ENCODE measurements at places on chromosomes 5 and 9.

- DNase-seq = no peak
Measured at GRCh38 chr9:18184401-18184800, 289.6 kb upstream of the ADAMTSL1 start.

DNA sequence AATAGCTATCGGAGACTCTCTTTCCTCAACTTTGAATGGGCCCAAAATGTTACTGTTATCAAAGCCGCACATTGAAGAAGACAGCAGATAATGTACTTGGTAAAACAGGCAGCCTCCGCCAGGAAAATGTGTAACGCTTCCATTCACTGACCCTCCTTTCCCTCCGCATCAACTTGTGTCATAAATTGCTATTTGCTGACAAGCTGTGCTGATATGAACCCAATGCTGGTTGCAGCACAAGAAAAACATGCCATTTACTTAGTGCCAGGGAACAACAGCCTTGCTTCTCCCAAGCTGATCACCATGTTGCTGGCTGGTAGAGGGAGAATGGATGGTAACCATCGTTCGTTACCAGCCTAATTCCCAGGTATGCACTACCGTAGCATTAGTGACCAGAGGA lies 162.6 kb upstream of the PPP1R2B start:
- DNase-seq = no peak

DNA sequence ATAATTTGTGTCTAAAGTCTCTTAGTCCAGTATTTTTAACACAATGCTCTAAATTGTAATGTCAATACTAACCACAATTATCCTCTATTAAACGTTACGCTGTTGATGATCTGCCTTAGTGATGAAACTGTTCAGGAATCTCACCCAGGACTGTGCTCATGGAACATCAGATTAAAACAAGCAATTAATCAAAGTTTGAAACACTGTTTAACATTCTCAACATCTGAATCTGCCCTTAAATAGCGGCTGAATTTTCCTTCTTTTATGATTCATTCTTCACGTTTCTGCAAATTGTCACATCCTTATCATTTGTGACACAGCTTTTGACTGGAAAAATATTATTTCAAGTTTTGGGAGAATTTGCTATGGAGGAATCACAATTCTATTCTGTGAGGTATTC lies 113.8 kb downstream of the MARCHF11 start:
- DNase-seq = no peak

DNA sequence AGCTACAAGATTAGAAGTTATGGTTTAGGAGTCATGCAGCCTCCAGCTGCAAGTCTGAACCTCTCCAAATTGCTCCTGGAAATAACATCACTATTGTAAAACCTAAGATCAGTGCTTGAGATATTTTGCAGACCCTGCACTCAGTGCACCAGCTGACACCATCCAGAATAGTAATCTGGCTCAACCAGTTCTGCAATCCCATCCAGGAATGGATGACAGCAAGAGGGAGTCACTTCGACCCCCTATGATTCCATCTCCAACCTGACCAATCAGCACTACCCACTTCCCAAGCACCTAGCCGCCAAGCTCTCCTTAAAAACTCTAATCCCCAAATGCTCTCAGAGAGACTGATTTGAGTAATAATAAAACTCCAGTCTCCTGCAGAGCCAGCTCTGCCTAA lies 37.9 kb upstream of the NR4A3 start:
- DNase-seq = no peak

DNA sequence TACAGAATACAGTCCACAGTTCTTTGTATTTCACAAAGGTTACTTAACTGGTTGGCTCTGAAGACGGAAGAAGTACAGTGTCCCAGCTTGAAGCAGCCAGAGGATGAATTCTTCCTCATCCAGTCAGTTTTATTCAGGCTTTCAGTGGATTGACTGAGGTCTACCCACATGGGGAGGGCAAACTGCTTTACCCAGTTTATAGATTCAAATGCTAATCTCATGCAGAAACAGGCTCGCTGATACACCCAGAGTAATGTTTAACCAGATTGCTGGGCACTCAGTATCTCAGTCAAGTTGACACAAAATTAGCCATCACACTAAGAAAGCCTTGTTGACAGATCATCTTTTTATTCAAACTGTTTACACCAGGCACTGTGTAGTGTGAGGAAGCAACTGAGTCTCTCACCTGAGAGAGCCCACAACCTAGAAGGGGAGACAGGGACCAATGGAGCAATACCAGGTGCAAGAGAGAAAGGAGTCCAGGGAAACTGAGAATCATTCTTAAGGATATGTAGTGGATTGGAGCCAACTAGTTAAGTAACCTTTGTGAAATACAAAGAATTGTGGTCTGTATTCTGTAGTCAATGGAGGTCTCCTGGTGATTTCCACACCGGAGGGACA lies 15.9 kb downstream of the LRRC70 start:
- DNase-seq = no peak

DNA sequence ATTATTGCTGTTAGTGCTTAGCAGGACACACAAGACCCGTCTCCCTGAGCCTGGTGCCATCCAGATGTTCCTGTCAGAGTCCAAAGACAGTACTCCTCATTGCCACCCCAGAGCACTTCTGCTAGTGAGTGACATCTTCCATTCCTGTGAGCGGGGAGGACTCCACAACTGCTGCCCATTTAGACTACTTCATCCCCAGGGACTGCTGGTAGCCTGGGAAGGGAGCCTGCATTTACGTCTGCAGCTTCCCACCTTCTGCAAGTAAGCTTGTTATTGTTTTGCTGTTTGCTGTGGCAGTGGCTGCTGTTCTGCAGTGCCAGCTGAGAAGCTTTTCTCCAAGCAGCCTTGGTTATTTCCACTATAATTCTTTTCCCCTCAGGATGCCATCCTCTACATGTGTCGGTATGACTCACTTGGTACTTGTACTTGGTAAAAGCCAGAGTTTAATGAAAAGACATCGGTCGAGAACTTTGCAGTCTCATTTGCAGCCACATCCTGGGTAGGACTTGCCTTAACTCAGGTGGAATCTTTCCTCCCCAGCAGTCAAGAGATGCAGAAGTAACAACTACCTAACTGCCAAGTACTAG lies 10.6 kb upstream of the MAP1B start:
- no peak for DNase-seq

GRCh38 chr5:74442466-74442865 lies 198.1 kb downstream of the ENC1 start:
- no peak for DNase-seq

DNA sequence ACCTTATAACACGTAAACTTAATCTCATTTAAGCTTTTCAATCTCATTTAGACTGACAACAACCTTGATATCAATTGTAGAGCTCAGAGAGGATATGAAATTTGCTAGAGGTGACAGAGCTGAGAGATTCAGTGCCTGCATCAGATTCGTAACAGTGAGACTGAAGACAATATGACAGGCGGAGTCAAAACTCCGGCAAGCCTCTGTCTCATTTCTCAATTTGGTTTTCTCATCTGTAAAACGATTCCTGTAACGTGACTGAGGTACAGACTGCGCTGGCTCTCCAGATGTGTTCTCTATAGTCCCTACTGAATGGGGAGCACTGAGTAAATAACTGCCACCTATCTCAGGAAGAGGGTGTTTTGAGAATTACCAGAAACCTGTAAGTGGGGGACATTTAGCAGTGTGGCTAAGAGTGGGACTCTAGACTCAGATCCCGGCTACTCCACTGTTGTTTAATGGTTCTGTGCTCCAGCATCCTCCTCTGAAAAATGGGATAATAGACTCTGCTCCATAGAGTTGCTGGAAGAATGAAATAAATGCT lies 3.0 kb upstream of the MCIDAS start:
- DNase-seq = no peak

- DNase-seq = no peak
Measured at GRCh38 chr9:29822458-29822857, 2249.2 kb upstream of the C9orf72 start.

GRCh38 chr5:151509231-151509630 lies 61.8 kb downstream of the SLC36A1 start:
- no peak for DNase-seq

DNA sequence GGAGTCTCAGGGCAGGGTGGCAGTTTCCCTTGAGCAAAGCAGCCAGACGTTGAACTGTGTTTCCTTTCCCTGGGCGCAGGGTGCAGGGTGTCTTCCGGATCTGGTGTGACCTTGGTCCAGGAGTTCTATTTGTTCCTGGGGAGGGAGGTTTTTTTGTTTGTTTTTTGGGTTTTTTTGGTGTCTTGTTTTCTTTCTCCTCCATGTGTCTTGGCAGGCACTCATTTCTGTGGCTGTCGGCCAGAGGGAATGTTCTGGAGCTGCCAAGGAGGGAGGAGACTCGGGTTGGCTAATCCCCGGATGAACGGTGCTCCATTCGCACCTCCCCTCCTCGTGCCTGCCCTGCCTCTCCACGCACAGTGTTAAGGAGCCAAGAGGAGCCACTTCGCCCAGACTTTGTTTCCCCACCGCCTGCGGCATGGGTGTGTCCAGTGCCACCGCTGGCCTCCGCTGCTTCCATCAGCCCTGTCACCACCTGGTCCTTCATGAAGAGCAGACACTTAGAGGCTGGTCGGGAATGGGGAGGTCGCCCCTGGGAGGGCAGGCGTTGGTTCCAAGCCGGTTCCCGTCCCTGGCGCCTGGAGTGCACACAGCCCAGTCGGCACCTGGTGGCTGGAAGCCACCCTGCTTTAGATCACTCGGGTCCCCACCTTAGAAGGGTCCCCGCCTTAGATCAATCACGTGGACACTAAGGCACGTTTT lies 3.5 kb upstream of the PHYHD1 start:
- DNase-seq = no peak

DNA sequence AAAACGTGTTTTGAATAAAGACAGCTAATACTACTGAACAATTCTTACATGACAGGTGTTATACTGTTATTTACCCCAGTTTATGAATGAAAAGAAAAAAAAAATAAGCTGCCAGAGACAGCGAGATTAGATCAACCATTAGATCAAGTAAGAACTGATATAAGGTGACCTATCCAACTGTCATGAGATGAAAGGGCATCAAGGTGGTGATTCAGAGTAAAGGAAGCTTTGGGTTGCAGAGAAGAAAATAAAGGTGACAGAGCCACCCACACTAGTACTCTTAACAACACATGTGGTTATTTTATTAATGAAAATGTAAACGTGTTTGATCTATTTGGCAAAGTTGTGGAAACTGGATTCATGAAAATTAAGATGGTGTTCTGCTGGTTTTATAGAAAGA lies 435.2 kb downstream of the GABRG2 start:
- no peak for DNase-seq

- DNase-seq = no peak
Measured at GRCh38 chr5:124806373-124807077, 60.1 kb upstream of the ZNF608 start.

- no peak for DNase-seq
Measured at GRCh38 chr5:179766726-179767455, 26.9 kb upstream of the LTC4S start.

DNA sequence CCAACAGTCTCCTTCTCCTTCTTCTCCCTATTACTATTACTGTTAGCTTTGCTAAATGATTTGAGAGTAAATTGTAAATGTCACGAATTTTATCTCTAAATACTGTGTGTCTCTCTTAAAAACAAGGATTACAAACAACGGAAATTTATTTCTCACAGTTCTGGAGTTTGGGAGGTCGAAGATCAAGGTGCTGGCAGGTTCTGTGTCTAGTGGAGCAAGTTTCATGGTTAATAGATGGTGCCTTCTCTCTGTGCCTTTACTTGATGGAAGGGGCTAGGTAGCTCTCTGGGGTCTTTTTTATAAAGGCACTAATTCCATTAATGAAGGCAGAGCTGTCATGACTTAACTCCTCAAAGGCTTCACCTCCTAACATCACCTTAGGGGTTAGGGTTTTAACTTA lies 237.9 kb downstream of the MAN2A1 start:
- DNase-seq = no peak

GRCh38 chr5:119063579-119064379 lies 7.1 kb upstream of the DMXL1 start:
- DNase-seq = no peak

- DNase-seq = no peak
Measured at GRCh38 chr9:32322622-32323021, 61.8 kb upstream of the ACO1 start.

GRCh38 chr5:35115920-35116319 lies 68.2 kb upstream of the AGXT2 start:
- no peak for DNase-seq
